ENCODE measurements at places on chromosomes 11 and 22. TPM values are rescaled to one million over a fixed set of nuclear protein-coding genes. Genes with fewer than 3 reads are reported as not detected.

DNA sequence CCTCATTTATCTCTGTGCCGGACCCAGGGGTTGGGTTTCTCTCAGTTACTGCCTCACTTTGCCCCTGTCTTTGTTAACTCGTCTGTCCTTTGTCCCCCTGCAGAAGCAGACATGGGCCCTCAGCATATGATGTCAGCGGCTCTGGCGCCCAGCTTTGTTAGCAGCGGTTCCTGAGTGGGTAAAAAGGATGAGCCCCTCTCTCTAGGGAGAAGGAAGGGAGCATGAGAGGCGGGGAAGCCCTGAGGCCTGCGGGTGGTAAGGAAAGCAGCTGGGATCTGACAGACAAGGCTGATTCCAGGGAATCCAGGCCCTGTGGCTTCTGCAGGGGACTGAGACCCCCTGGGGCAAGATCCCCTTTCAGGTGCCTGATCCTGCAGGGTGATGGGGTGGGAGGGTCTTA lies 51.7 kb downstream of the MCM5 start:
- H3K4me1 ChIP-seq, result peaks cover 8% of the 10 kb centered on the region
- H3K36me3 ChIP-seq, result no peaks in the 10 kb centered on the region
- DNase-seq, result no peak
- no peak overlapping the region for H3K4me3 ChIP-seq
- no peaks in the 10 kb centered on the region for H3K27me3 ChIP-seq

DNA sequence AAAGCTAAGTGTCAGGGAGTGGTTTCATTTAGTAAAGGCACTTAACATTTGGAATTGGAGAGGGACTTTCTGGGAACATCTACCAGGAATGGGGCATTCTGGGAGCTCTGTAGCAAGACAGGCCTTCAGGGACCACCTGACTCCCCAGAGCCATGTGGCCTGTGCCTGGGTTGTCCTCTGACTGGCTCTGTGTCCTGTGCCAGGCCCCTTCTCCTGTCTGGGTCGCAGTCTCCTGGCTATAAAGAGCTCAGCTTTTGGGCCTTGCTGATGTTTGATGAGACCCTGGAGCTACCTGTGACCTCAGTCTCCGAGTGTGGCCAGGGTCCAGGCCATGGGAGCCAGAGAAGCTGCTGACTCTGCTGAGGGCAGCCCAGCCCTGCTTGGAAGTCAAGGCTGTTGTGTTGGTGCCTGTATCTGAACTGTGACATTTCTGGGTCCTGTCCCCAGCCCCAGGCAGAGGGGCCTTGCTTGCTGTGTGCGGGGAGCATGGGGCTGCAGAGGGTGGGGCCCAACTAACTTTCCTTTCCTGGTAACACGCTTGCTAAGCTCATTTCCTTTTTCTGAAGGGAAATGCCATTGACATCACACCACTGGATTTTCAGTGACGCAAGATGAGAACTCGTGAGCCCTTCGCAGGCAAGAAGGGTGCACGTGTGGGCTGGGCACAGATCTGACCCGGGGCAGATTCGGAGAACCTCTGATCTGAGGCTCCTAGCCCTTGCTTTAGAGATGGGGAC lies 41.3 kb downstream of the LRRC32 start:
- H3K4me3 ChIP-seq, result no peak overlapping the region
- H3K27ac ChIP-seq, result peak overlapping the region; percentile 67
- H3K27me3 ChIP-seq, result no peaks in the 10 kb centered on the region
- peaks cover 56% of the 10 kb centered on the region for H3K4me1 ChIP-seq

DNA sequence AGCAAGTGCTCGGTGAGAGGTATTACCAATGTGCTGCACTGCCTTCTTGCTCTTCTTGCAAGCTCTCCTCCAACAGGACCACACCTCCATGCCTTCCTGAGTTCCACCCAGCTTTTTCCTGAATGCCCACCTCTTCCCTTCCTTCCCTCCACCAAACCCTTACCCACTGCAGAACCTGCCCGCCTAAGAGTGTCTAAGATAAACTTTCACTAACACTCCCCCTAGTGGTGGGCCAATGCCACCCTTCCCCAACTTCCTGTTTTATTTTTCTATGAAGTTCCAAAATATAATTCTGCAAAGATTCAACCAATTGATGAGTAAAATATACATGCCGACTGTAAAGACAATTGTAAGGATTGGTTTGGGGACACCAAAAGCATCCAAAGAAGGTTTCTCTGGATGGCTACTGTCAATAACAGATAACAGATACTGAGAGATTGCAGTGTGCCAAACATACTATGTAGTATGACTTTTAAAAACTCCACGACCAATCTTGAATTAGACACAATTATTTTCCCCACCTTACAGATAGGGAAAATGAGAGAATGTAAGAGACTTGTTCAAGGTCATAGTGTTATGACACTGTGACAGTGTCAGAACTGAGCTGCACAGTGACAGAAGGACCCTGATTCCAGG lies 38.6 kb upstream of the BMAL1 start:
- no peaks in the 10 kb centered on the region for H3K36me3 ChIP-seq
- H3K27ac ChIP-seq, result no peak overlapping the region
- peaks cover 5% of the 10 kb centered on the region for H3K27me3 ChIP-seq

GRCh38 chr11:126280595-126280994 lies 2.3 kb upstream of the TIRAP start:
- H3K27me3 ChIP-seq, result no peaks in the 10 kb centered on the region
- no peak overlapping the region for H3K27ac ChIP-seq
- no peaks in the 10 kb centered on the region for H3K36me3 ChIP-seq

DNA sequence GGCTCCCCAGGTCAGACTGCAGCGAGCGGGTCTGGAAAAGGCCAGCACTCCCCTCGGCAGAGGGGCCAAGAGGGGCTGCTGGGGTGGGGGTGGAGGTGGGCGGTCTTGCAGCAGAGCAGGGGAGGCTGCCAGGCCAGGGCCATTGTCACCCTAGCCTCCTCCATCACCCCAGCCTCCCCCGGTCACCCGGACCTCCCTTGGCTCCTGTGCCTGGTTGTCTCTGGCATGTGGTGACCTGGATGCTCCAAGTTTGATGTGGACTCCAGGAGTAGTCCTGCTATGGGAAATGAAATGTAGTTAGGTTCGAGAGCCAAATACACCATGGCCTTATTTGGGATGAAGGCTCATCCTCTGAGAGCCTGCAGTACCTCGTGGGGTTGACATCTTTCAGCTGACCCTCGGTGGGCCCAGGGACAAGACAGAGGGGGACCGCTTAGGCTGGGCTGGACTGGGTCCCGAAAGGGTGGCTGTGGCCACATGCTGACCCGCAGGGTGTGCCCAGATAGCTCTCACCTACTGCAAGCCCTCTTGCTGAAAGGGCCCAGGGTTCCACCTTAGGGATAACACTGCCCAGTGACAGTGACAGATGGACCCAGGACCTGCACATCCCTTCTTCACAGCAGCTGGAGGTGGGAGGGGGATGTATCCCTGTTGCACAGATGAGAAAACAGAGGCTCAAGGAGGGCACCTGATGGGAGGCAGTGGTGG lies 24.1 kb downstream of the MRGPRD start:
- no peaks in the 10 kb centered on the region for H3K36me3 ChIP-seq
- H3K4me1 ChIP-seq, result peaks cover 13% of the 10 kb centered on the region
- H3K4me3 ChIP-seq, result no peak overlapping the region
- H3K27me3 ChIP-seq, result no peaks in the 10 kb centered on the region
- no peak overlapping the region for H3K27ac ChIP-seq

- H3K36me3 ChIP-seq, result peaks cover 2% of the 10 kb centered on the region
- H3K27me3 ChIP-seq, result no peaks in the 10 kb centered on the region
- no peak for DNase-seq
- no peak overlapping the region for H3K27ac ChIP-seq
These were observed 67.3 kb downstream of the PTPRJ start for GRCh38 chr11:48047616-48048015.

DNA sequence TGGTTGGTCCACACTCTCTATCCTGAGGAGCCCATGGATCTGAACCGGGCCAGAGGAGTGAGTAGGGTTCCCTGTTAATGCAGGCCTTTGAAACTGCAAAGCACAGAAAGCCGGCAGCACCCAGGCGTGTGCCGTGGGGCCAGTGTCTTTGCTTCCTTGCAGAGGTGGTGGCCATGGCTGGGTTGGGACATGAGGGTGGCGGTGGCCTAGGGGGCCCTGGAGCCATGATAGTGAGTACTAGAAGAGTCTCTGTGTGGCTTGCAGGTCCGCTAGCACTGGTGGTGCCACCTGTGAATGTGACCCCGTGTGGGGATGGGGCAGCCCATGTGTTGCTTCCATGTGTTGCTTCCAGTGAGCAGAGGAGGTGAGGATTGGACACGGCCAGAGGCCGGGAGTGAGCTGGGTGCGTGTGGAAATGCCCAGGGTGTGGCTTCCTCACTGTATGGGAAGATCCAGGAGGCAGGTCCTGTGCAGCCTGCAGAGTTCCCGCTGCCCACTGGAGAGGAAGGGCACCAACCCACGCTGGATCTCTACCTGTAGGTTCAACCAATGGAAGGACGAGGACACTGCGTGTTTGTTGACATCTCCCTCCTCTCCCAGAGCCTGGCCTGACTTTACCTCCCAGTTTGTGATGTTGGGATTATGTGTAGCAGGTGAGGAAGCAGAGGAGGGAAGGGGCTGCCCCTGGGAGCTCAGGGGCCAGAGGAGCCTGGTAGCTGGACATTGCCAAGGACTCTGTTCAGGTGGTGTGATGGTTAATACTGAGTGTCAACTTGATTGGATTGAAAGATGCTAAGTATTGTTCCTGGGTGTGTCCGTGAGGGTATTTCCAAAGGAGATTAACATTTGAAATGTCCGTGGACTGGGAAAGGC lies 796.6 kb downstream of the TBC1D22A start:
- no peak overlapping the region for H3K27ac ChIP-seq
- no peaks in the 10 kb centered on the region for H3K27me3 ChIP-seq
- no peak for DNase-seq
- H3K36me3 ChIP-seq, result no peaks in the 10 kb centered on the region
- H3K4me3 ChIP-seq, result no peak overlapping the region

DNA sequence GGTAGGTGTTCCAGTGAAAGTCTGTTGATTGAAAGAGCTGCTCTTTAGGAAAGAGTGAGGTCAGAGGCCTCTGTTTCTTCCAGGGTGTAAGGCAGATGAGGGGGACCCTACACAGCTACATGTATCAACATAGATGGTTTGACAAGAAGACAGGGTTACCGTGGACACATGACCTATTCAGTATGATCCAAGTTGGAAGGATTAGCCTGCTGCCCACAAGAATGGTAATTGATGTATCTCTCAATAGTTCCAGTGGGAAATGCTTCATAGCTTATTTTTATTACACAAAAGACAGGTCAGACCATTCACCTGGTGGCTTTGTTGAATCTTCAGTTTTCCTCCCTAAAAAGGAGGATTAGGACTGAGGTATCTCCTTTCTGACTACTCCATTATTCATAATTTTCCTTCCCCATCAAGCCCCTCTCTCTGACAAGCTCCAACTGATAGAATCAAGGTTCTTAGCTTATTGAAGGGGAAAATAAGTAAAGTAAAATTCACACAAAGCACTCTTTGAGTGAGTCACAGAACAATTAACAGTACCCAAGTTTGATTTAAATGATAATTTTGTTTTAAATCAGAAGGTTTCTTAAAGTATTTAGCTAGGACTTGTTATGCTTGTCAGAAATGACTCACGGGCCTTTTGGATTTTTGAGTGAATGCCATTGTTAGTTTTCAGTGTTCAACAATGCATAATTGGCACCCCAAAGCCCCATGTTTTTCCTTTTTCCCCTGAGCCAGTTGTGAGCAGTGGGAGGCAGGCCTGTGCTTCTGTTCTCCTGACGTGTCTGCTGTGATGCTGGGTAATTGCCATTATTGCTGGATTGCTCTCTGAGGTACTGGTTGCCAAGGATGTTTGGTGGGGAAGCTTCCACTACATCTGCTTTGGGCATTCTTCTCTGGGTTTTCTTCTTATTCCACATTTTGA lies 373.2 kb downstream of the DDX10 start:
- no peaks in the 10 kb centered on the region for H3K4me1 ChIP-seq
- no peaks in the 10 kb centered on the region for H3K27me3 ChIP-seq
- no peak overlapping the region for H3K27ac ChIP-seq
- no peak for DNase-seq
- no peak overlapping the region for H3K4me3 ChIP-seq

- no peak overlapping the region for H3K4me3 ChIP-seq
- no peaks in the 10 kb centered on the region for H3K36me3 ChIP-seq
- H3K27ac ChIP-seq, result no peak overlapping the region
- no peaks in the 10 kb centered on the region for H3K27me3 ChIP-seq
- H3K4me1 ChIP-seq, result no peaks in the 10 kb centered on the region
These were observed 15.8 kb upstream of the MS4A4A start for GRCh38 chr11:60264644-60265043.

- no peak overlapping the region for H3K4me3 ChIP-seq
- DNase-seq, result no peak
- peaks cover 34% of the 10 kb centered on the region for H3K4me1 ChIP-seq
- no peak overlapping the region for H3K27ac ChIP-seq
- H3K27me3 ChIP-seq, result no peaks in the 10 kb centered on the region
These were observed 7.4 kb upstream of the IFITM3 start for GRCh38 chr11:328012-328411.

DNA sequence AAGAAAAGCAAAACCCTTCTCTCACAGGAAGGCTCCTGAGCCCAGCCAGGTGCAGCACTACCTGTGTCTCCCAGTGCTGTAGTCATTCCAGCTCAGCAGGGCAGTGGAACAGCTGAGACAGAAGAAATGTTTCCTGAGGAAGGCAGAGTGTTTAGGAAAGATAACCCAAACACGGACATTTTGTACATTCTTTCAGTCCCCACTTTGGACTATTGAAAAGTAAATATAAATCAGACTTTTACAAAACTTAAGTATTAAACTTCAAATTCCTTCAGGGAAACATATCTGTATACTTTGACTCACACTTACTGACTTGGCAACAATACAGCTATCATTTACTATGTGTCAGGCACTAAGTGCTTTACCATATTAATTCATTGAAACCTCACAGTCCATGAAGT lies 40.4 kb downstream of the RRAS2 start:
- no peak overlapping the region for H3K4me3 ChIP-seq
- no peaks in the 10 kb centered on the region for H3K27me3 ChIP-seq
- no peak for DNase-seq
- H3K27ac ChIP-seq, result peak overlapping the region; percentile 77
- H3K36me3 ChIP-seq, result no peaks in the 10 kb centered on the region
- H3K4me1 ChIP-seq, result peaks cover 93% of the 10 kb centered on the region

DNA sequence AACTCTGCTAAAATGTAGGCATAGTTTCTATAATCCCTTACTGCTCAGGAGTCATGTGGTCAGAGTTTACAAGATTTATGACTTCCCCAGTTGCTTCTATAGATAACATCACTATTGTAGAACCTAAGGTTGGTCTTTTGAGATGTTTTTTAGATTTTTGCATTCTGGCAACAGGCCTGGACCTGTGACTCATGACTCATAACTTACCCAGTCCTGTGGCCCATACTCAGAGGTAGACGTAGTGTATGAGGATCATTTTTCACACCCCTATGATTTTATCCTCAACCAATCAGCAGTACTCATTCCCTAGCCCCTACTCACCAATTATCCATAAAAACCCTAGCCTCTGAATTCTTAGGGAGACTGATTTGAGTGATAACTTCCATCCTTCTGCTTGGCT lies 384.4 kb upstream of the DDI1 start:
- no peak overlapping the region for H3K4me3 ChIP-seq
- H3K4me1 ChIP-seq, result peaks cover 17% of the 10 kb centered on the region
- no peak for DNase-seq
- H3K36me3 ChIP-seq, result no peaks in the 10 kb centered on the region

GRCh38 chr11:69434471-69434931 lies 47.0 kb upstream of the LINC01488 start:
- no peak overlapping the region for H3K4me3 ChIP-seq
- H3K36me3 ChIP-seq, result no peaks in the 10 kb centered on the region
- H3K4me1 ChIP-seq, result no peaks in the 10 kb centered on the region
- no peak for DNase-seq
- no peak overlapping the region for H3K27ac ChIP-seq
- no peaks in the 10 kb centered on the region for H3K27me3 ChIP-seq

TNNI2 gene
- 28.6 TPM for polyA plus RNA-seq

PHOX2A gene
- not detected for polyA plus RNA-seq

MAPK8IP1 gene
- polyA plus RNA-seq, result 9.1 TPM

B4GALNT4 gene
- polyA plus RNA-seq, result not detected

MMP12 gene
- not detected for polyA plus RNA-seq

CCDC73 gene
- not detected for polyA plus RNA-seq

FAM118B gene
- polyA plus RNA-seq, result 7.3 TPM

RBM4B gene
- polyA plus RNA-seq, result 33.2 TPM

SLC7A4 gene
- polyA plus RNA-seq, result not detected
